EH (cell line): ENCODE measurements at places on chromosomes 12 and 14.

DNA sequence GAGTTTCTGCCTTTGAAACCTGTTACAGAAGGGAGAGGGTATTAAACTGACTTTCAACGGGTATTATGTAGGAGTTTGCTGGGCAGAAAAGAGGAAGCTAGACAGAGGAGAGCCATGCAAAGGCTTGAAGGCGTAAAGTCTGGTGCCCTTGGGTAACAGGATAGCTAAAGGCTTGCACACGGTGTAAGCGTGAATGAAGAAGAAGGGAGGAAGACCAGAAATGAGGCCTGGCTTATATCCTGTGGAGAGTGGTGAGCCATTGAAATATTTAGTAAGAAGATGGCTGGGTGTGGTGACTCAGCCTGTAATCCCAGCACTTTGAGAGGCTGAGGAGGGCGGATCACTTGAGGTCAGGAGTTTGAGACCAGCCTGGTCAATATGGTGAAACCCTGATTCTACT, 22.6 kb downstream of the SUDS3 start:
- peak; percentile 23 for DNase-seq

- DNase-seq = peak; percentile 72
Measured at GRCh38 chr12:52903285-52903854, 1.5 kb downstream of the KRT8 start.

- no peak for DNase-seq
Measured at GRCh38 chr12:124758266-124759220, 105.1 kb downstream of the SCARB1 start.

DNA sequence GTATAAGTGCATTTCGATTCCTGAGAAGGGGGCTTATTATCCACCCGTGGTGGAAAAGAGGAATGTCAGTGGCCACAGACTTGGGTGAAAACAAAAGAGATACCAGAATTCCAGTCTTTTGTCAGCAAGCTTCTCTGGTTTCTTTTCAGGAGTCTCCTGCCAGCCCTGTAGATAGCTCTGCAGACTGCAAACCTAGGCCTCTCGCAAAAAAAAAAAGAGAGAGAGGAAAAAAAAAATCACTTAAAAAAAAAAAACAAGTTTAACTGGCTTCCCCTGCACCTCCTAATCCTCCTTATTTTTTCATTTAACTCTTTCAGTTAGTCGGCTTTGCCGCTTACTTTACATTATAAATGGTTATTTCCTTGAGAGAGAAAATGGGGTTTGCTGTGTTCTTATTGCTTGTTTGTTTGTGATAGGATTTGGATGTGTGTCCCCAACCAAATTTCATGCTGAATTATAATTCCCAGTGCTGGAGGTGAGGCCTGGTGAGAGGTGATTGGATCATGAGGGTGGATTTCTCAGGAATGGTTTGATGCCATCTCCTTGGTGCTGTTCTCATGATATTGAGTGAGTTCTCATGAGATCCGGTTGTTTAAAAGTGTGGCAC, 170.0 kb downstream of the BCL11B start:
- no peak for DNase-seq

GRCh38 chr12:57089271-57090245, 644 bp downstream of the NAB2 start:
- DNase-seq = peak; percentile 82

DNA sequence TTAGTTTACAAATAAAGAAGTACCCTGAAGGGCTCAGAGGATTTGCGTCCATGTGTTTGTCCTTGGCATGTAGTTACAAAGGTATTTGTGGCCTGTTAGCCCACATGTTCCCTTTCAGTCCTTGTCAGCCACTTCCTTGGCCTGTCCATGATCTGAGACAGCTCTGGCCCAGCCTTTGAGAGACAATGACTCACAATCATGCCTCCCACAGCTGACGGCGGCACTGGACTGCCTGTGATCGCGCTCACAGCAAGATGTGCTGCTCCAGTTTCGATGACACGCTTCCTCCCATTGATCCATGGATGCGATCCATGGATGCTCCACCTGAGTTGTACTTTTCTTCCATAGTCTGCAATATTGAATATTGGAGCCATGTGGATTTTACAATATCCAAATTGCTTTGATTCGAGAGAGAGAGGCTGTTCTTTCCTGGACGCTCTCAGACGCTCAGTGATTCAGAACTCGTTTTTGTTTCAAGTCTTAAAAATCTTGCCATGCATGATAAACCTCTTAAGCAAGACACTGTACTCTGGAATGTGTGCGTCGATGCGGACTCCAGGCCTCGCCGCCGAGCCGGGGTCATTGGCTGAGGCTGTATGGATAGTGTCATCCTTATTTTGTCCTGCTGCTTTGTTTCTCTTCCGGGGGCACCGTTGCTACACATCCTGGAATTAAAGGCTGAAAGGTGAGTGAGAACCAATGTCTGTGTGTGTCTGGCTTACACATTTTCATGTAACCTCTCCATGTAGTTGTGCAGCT, 220.1 kb downstream of the GLT1D1 start:
- no peak for DNase-seq

- no peak for DNase-seq
Measured at GRCh38 chr14:61568572-61569011, 126.7 kb upstream of the HIF1A start.

GRCh38 chr12:49705479-49706134, 1.6 kb downstream of the FMNL3 start:
- peak; percentile 87 for DNase-seq

DNA sequence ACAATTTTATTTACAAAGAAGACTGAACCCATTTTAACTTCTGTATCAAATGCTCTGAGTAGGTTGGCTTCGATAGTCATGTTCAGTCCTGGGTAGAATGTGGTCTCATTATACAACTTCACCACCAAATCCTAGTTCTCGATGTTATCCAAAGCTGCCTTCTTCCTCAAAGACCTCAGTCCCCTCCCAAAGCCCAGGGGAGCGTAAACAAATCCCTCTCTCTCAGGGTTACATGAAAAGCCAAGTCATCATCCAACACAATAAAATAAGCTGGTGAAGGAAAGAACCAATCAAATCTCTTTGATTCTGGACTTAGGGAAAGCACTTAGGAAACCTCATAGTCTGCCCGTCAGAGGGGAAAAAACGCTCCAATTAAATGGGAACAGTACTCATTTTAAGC, 9.1 kb downstream of the PTCSC3 start:
- no peak for DNase-seq

GRCh38 chr12:64186789-64187188, 35.3 kb downstream of the KICS2 start:
- peak; percentile 49 for DNase-seq

DNA sequence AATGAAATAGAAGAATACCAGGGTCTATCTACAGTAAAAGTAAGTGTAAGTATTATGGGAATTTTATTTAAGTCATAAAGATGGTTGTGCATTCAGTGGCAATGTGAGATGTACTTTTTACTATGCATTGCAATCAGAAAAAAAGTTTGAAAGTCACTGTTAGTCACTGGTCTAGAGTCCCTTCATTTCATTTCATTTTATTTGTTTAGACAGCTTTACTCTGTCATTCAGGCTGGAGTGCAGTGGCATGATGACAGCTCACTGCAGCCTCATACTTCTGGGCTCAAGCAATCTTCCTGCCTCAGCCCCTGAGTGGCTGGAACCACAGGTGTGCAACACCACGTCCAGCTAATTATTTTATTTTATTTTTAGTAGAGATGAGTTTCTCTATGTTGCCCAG, 42.6 kb downstream of the TGFB3 start:
- peak; percentile 6 for DNase-seq

GRCh38 chr14:94936901-94937685, 167.2 kb upstream of the GSC start:
- no peak for DNase-seq

DNA sequence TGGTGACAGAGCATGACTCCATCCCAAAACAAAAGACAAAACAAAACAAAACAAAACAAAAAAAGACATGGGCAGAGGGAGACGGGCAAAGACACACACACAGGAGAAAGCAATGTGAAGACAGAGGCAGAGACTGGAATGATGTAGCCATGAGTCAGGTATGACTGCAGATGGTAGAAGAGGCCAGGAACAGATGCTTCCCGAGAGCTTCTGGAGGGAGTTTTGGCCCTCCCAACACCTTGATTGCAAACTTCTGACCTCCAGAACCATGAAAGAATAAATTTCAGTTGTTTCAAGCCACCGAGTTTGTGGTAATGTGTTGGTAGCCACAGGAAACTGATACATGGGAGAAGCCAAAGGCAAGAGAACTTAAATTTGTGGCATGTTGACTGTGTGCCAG, 27.1 kb downstream of the VWF start:
- DNase-seq = peak; percentile 54

- no peak for DNase-seq
Measured at GRCh38 chr12:19462406-19462805, 23.1 kb downstream of the AEBP2 start.

DNA sequence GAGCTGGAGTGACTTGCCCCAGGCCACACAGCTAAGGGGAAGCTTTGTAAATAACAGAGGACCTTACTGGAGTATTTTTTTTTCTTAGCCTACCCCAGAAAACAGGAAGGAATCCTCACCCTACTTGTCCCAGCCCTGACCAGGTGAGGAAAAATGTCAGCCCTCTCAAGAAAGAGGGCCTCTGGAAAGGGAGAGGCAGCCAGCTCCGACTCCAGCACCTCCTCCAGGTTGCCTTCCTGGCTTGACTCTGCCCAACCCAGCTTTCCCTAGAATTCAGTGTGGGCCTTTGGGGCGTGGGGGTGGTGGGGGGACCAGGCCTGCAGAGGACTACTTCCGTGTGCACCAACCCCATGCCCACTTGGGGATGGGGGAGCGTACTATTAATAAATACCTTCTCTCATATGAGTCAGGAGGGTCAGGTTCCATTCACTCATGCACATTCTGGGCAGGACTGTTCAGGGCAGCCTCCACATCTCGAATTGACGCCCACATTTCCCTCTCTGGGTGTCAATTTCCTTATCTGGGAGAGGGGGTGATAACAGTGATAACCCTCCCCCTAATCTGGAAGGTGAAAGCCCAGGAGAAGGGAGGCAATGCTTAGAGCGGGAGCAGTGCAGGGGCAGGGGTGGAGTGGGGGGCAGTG, 5.2 kb downstream of the RHOF start:
- no peak for DNase-seq

DNA sequence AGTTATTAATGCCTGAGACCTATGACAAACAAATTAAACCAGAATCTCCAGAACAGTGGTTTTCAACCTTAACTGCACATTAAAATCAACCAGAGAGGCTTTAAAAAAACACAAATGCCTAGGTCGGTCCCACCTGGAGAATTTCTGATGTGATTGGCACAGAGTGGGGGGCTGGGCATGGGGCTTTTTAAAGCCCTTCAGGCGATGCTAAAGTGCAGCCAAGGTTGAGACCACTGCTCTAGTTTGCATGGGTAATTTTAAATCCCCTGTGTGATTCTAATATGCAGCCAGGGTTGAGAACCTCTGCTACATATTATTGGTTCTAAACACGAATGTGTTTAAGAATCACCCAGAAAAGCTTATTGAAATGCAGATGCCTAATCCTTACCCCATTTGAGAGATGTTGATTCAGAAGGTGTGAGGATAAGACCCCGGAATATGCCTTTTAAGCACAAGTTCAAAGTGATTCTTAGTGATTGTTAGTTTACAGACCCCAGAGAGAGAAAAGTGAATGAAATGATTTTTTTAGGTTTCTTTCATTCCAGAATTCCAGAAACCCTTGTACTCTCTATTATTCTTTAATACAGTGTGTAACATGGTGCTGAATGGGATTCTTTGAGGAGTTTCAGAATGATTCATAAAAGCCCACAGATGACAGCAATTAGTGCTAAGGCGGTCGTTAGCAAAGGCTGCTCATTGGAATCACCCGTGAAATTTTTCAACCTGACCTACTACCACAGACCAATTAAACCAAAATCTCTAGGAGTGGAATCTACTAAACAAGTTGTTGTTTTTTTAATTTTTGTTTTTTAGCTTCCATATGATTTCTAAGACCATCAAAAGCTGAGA, 44.9 kb downstream of the LIN7A start:
- peak; percentile 86 for DNase-seq

DNA sequence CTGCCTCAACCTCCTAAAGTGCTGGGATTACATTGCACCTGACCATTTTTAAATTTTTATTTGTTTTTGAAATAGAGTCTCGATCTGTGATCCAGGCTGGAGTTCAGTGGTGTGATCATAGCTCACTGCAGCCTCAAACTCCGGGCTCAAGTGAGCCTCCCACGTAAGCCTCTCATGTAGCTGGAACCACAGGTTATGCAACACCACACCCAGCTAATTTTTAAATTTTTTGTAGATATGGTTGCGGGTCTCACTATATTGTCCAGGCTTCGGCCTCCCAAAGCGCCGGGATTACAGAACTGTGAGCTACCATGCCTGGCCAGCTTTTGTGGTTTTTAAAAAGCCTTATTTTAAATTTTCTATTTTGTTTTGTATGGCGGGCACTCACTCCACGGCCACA, 2.2 kb upstream of the DRAM1 start:
- DNase-seq = no peak

DNA sequence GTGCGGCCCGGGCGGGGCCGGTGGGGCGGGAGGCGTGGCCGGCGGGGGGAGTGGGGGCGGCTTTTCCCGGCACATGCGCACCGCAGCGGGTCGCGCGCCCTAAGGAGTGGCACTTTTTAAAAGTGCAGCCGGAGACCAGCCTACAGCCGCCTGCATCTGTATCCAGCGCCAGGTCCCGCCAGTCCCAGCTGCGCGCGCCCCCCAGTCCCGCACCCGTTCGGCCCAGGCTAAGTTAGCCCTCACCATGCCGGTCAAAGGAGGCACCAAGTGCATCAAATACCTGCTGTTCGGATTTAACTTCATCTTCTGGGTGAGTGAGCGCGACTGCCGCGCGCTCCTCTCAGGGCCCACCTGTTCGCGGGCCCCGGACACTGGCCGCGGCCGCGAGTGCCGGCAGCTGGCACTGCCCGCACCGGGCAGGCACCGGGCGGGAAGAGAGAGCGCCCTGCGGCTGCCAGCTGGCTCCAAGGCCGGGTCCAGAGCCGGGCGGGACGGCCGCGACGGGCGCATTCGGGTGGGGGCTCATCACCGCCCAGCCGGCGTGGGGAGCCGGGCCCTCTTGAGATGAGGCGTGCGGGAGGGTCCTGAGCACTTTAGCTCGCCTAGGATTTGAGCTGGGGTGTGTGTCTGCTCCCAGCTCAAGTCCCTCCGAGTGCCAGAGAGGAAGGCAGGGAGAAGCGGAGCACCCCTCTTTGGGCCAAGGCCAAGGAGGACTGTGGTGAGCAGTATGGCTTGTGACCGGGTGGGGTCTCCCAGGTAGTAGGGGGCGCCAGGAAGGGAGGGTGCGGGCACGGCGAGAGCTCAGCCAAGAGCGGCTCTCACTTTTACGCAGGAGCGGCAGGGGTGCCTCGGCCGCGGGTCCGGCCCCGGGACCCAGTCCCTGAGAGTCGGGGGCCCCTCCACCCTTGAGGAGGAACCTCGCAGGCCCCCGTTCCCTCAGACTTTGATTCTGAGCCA, at the start of gene CD9:
Gene CD9 (plus strand): TSS at position 145 of the 957 bp plus-strand sequence. CDS start 100 bp downstream, at position 245.
- peak; percentile 58 for DNase-seq

GRCh38 chr12:111040690-111041089, 120.3 kb upstream of the MYL2 start:
- DNase-seq = no peak

GRCh38 chr12:108352591-108352990, 13.5 kb upstream of the CMKLR1 start:
- DNase-seq = no peak

DNA sequence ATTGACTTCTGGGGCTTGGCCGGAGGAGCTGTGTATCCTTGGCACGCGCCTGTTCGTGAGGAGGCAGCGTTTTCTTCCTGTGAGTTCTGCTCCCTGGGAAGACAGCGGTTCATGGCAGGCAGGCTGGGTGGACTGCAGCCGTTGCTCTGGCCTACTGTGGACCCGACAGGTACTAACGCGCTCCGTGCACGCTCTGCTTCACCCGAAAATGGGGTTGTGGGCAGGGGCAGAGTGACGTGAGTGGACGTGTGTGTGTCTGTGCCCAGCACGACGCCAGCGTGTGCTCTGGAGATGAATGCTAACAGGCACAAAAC, 179.1 kb downstream of the KIF26A start:
- no peak for DNase-seq

GRCh38 chr14:41699486-41699885, 92.8 kb downstream of the LRFN5 start:
- no peak for DNase-seq
